ENCODE measurements at places on chromosomes 13 and 19. TPM values are rescaled to one million over a fixed set of nuclear protein-coding genes. Genes with fewer than 3 reads are reported as not detected.

GRCh38 chr19:29796173-29796573 is 15.6 kb upstream of the CCNE1 start:
- DNase-seq, result no peak

GRCh38 chr19:46481947-46482346 is 10.6 kb upstream of the PNMA8A start:
- no peak for DNase-seq

- no peak for DNase-seq
These were observed 43.5 kb downstream of the METTL21C start for GRCh38 chr13:102651392-102651791.

DNA sequence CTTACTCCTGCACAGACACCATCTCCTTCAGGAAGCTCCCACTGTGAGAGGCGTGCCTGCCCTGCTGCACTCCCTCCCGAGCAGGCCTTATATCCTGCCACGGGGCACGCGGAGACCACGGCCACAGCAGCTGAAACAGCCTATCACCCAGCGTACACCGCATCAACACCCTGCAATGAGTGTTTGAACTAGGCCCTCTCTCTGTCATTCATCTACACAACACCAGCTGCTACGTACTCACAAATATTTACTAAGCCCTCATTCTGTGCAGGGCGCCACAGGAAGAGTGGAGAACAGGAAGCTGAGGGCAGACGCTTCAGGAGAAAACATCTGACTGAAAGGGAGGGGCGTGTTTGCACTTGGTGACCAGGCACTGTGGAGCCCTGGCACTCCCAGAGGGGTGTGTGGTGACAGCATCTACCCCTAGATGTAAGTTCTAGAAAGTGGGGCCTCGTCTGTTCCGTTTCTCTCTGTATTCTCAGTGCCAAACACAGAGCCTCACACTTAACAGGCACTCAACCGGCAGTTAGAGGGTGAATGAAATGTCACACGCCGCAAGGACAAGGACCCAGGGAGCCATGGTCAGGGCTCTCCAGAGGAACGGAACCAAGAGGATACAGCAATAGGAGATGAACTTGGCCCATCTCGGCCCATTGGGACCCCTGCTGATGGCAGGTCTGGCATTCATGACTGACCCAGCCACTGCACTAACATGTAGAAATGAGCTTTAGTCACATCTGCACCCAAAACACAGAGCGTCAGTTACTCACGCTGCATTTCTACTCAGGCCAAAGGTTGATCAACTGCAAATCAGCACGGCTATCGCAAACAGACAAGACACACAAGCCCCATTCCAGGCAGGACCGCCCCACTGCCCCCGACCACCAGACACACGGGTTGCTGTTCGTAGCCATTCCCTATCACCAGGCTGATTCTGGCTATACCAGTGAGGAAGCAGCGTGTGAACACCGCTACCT is 15.7 kb downstream of the RANBP3 start:
- DNase-seq, result no peak

DNA sequence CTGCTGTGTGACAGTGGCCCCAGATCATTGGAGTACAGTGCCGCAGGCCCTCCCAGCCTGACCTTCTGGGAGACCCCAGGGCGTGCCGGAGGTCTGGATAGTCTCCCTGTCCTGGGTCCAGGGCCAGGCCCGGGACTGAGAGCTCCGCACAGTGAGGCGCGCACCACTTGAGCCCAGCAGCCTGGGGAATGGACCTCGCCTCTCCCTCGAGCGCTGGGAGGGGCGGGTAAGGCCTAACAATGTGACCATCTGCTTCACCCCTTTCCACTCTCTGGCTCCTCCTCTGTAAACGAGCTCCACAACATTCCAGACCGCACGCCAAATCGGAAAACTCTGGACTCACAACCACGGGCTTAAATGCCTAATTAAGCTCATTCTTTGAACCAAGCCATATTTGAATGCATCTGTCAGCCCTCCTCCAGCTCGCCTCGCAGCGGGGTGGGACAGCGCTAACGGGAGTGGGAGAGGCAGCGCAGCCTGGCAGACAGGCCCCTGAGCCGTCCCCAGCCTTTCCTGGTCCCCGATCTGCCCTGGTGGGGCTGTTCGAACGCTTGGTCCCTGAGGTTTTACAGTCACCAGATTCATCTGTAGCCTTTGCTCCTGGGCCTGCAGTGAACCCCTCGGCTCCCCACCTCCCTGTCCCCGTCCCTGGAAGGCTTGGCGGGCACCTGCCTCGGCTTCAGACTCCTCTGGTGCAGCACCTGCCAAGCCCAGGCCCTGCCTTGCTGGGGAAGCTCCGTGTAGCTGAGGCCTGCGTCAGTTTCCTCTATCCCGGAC is 120.7 kb upstream of the VSTM2B start:
- peak; percentile 67 for DNase-seq

The NLRP7 gene
- not detected for total RNA-seq

The ZNF726 gene
- total RNA-seq, result 1.5 TPM
